CD14-positive monocyte (primary cell): ENCODE measurements at places on chromosomes 4 and X. TPM values are rescaled to one million over a fixed set of nuclear protein-coding genes. Genes with fewer than 3 reads are reported as not detected.
A peak's percentile ranks its signal among the peaks of the same experiment; 100 is the strongest.

GRCh38 chr4:109559625-109559982 lies 442 bp upstream of the MCUB start:
- H3K27me3 ChIP-seq, result no peaks in the 10 kb centered on the region
- H3K4me3 ChIP-seq, result peak overlapping the region; percentile 89
- H3K27ac ChIP-seq, result peak overlapping the region; percentile 97
- H3K4me1 ChIP-seq, result peaks cover 35% of the 10 kb centered on the region

GRCh38 chr4:99379571-99379970 lies 27.0 kb upstream of the ADH1C start:
- no peak overlapping the region for H3K27ac ChIP-seq
- no peaks in the 10 kb centered on the region for H3K27me3 ChIP-seq

DNA sequence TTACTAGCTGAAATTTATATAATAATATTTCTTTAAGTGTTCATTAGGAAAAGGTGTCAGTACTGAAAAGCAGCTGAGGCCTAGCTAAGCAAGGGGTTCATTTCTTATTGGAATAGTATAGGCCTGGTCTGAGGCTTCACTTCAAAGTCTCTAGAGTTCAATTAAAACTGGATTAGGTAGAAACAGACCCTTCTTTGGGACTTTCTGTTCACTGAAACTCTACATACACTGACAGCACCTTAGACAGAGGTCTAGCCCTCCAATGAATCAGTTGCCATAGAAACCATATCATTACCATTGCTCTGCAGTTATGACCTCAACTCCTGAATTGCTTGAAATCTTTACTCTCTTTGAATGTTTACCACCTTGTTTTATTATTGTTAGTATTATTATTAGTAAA lies 86.4 kb upstream of the MAB21L2 start:
- H3K27ac ChIP-seq, result no peak overlapping the region
- H3K4me1 ChIP-seq, result no peaks in the 10 kb centered on the region
- no peak for DNase-seq

GRCh38 chrX:41518841-41519220 lies 71.7 kb downstream of the NYX start:
- no peak overlapping the region for H3K27ac ChIP-seq
- no peak overlapping the region for H3K4me3 ChIP-seq
- H3K4me1 ChIP-seq, result no peaks in the 10 kb centered on the region
- DNase-seq, result no peak

GRCh38 chr4:108830509-108831244 lies 67.8 kb upstream of the ETNPPL start:
- no peak overlapping the region for H3K4me3 ChIP-seq
- H3K27me3 ChIP-seq, result peaks cover 5% of the 10 kb centered on the region
- H3K4me1 ChIP-seq, result no peaks in the 10 kb centered on the region
- H3K36me3 ChIP-seq, result no peaks in the 10 kb centered on the region
- H3K27ac ChIP-seq, result no peak overlapping the region
- no peak for DNase-seq

DNA sequence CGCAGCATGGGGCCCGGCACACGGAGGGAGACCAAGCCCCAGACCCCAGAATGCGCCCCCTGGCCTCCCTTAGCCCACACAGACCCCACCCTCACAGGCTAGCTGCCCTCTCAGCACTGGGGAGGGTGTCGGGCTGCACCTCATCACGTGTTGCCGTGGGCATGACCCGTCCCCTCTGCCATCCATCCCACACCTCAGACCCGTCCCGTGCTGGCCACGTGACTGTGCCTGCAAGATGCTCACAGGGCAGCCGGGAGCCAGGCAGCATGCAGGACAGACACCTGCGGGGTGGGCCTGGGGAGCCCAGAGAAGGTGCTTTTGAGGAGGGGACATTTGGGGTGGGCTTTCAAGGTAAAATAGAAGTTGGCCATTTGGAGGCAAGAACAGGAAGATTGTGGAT lies 4.8 kb downstream of the MSANTD1 start:
- no peak for DNase-seq
- no peaks in the 10 kb centered on the region for H3K27me3 ChIP-seq

DNA sequence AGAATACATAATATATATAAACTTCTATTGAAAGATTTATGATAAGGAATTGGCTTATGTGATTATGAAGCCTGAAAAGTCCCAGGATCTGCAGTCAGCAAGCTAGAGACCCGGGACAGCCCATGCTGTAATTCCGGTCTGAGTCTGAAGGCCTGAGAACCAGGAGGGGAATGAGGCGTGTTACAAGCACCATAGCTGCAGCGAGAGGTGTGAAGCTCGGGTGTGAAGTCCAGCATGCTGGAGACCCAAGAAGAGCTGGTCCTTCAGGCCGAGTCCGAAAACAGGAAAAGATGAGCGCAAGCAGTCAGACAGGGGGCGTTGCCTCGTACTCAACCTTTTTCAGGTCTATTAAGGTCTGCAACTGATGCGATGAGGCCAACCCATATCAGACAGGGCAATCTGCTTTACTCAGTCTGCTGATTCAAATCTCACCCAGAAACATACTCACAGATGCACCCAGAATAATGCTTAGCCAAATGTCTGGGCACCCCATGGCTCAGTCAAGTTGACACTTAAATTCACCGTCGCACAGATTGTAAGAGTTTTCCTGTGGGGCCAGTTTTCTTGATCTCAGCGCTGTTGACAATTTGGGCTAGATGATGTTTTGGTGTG lies 40.4 kb downstream of the SMIM20 start:
- H3K4me3 ChIP-seq, result no peak overlapping the region
- no peak for DNase-seq
- no peaks in the 10 kb centered on the region for H3K27me3 ChIP-seq
- no peaks in the 10 kb centered on the region for H3K36me3 ChIP-seq
- H3K4me1 ChIP-seq, result peaks cover 9% of the 10 kb centered on the region

GRCh38 chrX:150966235-150966634 lies 16.9 kb upstream of the HMGB3 start:
- H3K4me3 ChIP-seq, result no peak overlapping the region
- no peak overlapping the region for H3K27ac ChIP-seq
- H3K27me3 ChIP-seq, result no peaks in the 10 kb centered on the region
- H3K4me1 ChIP-seq, result no peaks in the 10 kb centered on the region

Gene HSD17B13
- polyA plus RNA-seq, result 0.36 and 0.73 TPM in 2 replicates

DNA sequence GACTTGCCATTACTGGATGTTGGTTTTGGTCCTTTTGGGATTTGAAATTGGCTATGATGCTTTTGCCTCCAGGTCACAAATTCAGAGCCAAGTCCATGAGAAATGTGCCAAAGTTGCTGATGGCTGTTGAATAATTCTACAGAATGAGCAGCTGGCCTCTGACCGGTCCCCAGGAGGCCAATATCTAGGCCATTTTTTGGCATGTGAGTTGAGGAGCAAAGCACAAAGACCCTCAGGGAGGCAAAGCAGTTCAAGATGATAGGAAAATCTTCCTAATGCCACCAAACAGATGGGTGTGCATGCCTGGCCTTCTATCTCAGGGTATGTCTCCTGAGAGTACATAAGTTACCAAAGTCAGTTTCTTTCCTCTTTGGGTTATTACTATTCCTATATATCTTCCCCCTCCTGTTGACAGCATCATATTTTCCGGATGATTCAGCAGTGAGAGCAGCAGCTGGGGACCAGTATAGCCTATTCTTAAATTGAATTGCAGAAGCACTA lies 44.4 kb downstream of the SEL1L3 start:
- H3K36me3 ChIP-seq, result no peaks in the 10 kb centered on the region
- no peak for DNase-seq
- H3K27me3 ChIP-seq, result no peaks in the 10 kb centered on the region
- H3K4me3 ChIP-seq, result no peak overlapping the region
- no peak overlapping the region for H3K27ac ChIP-seq

GRCh38 chrX:114626323-114626722 lies 42.4 kb downstream of the HTR2C start:
- no peak for DNase-seq
- H3K4me1 ChIP-seq, result no peaks in the 10 kb centered on the region
- H3K27me3 ChIP-seq, result no peaks in the 10 kb centered on the region
- no peaks in the 10 kb centered on the region for H3K36me3 ChIP-seq
- no peak overlapping the region for H3K27ac ChIP-seq

GRCh38 chr4:113790478-113790877 lies 28.9 kb upstream of the CAMK2D start:
- peak overlapping the region; percentile 82 for H3K27ac ChIP-seq
- peak; percentile 77 for DNase-seq
- peaks cover 56% of the 10 kb centered on the region for H3K4me1 ChIP-seq

GRCh38 chrX:118536687-118537461 lies 41.3 kb downstream of the DOCK11 start:
- peaks cover 36% of the 10 kb centered on the region for H3K4me1 ChIP-seq
- DNase-seq, result peak; percentile 13
- no peak overlapping the region for H3K4me3 ChIP-seq
- no peaks in the 10 kb centered on the region for H3K27me3 ChIP-seq

Gene STK32B
- 1.2 and 1.7 TPM in 2 replicates for polyA plus RNA-seq

Gene IBSP
- polyA plus RNA-seq, result not detected

- no peaks in the 10 kb centered on the region for H3K27me3 ChIP-seq
- H3K4me1 ChIP-seq, result no peaks in the 10 kb centered on the region
Observed at GRCh38 chr4:13860126-13860525, 232.6 kb upstream of the BOD1L1 start.

DNA sequence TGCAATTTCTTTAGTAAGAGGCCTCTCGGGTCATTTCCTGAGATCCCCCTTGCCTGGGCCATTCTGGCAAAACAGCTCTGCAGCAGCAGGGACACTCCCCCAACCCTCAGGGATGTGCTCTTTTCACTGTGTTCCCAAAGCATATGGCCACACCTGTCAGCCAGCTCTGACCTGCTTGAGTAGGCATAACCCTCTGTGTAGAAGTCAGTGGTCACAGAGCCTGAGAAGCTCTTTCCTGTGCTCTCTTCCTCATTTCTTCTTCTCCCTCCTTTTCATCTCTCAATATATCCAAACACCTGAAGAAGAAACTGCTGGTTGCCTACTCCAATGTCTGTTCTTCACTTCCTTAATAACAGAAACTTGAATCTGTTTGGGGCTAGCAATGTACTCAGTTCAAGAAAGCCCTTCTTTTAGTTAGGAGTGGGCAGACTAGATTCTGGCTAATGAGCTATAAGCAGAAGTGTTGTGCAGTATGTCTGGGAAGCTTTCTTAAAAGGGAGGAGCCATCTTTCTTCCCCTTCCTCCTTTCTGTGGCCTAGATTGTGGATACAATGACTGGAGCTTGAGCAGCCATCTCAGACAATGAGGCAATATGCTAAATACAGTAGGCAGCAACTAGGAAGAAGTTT lies 73.3 kb downstream of the PRPS1 start:
- H3K27me3 ChIP-seq, result no peaks in the 10 kb centered on the region
- H3K36me3 ChIP-seq, result no peaks in the 10 kb centered on the region
- H3K4me1 ChIP-seq, result peaks cover 41% of the 10 kb centered on the region
- peak overlapping the region; percentile 46 for H3K4me3 ChIP-seq

GRCh38 chr4:38415682-38416081 lies 248.3 kb upstream of the KLF3 start:
- H3K27ac ChIP-seq, result no peak overlapping the region
- H3K4me1 ChIP-seq, result no peaks in the 10 kb centered on the region
- H3K36me3 ChIP-seq, result no peaks in the 10 kb centered on the region
- no peaks in the 10 kb centered on the region for H3K27me3 ChIP-seq
- DNase-seq, result no peak

- H3K4me3 ChIP-seq, result no peak overlapping the region
- H3K36me3 ChIP-seq, result no peaks in the 10 kb centered on the region
- no peak overlapping the region for H3K27ac ChIP-seq
Observed at GRCh38 chr4:6506616-6507140, 34.3 kb upstream of the PPP2R2C start.

GRCh38 chrX:118761939-118762707 lies 34.7 kb downstream of the IL13RA1 start:
- peaks cover 2% of the 10 kb centered on the region for H3K4me1 ChIP-seq
- H3K27ac ChIP-seq, result no peak overlapping the region
- no peak for DNase-seq
- H3K36me3 ChIP-seq, result peaks cover 51% of the 10 kb centered on the region
- H3K27me3 ChIP-seq, result no peaks in the 10 kb centered on the region

DNA sequence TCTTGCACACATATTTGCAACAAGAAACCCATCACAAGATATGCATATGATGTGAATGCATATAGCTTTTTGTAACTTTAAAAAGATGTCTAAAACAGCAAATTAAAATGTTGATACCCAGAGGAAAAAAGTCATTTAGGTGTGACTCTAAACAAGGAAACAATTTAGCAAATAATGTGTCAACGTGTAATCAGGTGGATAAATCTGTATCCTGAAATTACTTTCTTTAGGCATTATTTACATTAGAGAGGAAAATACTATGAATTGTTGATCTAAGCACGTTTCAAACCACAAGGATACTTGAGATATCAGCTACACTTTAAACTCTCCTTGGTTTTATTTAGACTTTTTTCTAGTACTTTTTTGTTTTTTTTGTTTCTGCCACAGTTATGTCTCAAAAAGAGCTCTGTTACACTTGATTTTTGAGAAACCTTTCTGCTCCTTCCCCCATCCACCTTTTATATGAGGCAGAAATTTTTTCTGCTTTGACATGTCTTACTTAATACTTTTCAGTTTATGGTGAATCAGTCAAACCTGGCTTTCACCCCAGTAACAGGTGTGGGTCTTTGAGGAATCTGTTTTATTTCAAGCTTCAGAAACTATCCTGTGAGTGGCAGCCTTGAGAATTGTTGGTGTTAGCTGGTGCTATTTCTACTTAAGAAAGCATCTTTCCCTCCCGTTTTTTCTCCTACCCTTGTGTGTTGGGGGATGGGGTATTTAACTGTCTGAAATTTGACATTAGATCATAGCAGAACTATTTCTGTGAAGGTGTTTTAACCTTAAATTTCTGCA lies 1.9 kb downstream of the NPNT start:
- peaks cover 61% of the 10 kb centered on the region for H3K27me3 ChIP-seq
- no peak overlapping the region for H3K27ac ChIP-seq
- H3K4me3 ChIP-seq, result no peak overlapping the region
- DNase-seq, result no peak
- H3K36me3 ChIP-seq, result no peaks in the 10 kb centered on the region

GRCh38 chrX:5733501-5733900 lies 495.2 kb downstream of the NLGN4X start:
- H3K4me1 ChIP-seq, result no peaks in the 10 kb centered on the region
- no peaks in the 10 kb centered on the region for H3K27me3 ChIP-seq
- no peak overlapping the region for H3K27ac ChIP-seq

- H3K36me3 ChIP-seq, result peaks cover 73% of the 10 kb centered on the region
- H3K4me3 ChIP-seq, result no peak overlapping the region
- DNase-seq, result no peak
- H3K27me3 ChIP-seq, result no peaks in the 10 kb centered on the region
- H3K4me1 ChIP-seq, result no peaks in the 10 kb centered on the region
Observed at GRCh38 chrX:101359966-101360365, 11.4 kb upstream of the TIMM8A start.

Gene TLR10
- 1.1 TPM for polyA plus RNA-seq
